ENCODE measurements at places on chromosomes 4 and X. TPM values are rescaled to one million over a fixed set of nuclear protein-coding genes. Genes with fewer than 3 reads are reported as not detected.

DNA sequence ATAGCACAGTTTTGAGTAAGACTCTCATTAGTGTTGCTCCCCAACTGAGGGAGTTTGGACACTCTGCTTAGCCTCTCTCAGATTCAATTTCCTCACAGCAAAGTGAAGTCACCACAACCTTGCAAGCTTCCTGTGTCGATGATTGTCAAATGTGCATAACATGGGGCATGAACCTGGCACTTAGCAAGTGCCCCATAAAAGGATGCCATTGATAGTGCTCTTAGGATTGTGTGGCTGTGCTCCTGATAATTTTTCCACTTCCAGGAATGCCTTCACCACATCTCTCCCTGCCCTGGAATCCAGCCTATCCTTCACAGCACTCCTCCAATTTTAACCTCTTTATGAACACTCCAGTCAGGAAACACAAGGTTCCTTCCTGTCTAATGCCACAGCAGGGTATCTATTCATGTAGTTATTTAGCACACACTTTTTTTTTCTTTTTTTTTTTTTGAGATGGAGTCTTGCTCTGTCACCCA is 309.4 kb downstream of the PPP3CA start:
- peaks cover 9% of the 10 kb centered on the region for H3K36me3 ChIP-seq
- peak overlapping the region; percentile 55 for H3K4me3 ChIP-seq
- H3K4me1 ChIP-seq = peaks cover 39% of the 10 kb centered on the region
- H3K27me3 ChIP-seq = no peaks in the 10 kb centered on the region

- no peak overlapping the region for H3K4me3 ChIP-seq
- no peaks in the 10 kb centered on the region for H3K27me3 ChIP-seq
- peaks cover 2% of the 10 kb centered on the region for H3K4me1 ChIP-seq
- H3K36me3 ChIP-seq = no peaks in the 10 kb centered on the region
- no peak overlapping the region for H3K27ac ChIP-seq
- no peak for DNase-seq
Observed at GRCh38 chr4:47498899-47499298, 13.8 kb downstream of the ATP10D start.

DNA sequence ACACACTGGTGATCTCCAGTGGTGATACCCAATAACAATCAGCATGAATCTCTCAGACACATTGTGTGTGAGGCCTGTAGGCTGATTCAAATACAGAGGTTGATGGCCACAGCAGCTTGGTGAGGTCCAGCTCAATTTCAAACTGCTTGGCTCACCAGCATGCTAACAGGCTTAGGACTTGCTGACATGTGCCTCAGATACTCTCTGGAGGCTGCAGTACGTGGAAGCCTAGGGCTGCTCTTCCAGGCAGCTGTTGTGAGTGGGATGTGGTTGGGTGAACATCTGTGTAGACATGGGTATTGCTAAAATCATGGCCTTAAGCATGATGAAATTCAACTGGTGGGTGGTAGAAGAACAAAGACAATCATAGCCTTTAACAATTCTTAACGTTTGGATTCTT is 4.3 kb downstream of the CXCL9 start:
- H3K4me3 ChIP-seq = no peak overlapping the region
- no peaks in the 10 kb centered on the region for H3K4me1 ChIP-seq
- DNase-seq = no peak

- H3K27me3 ChIP-seq = no peaks in the 10 kb centered on the region
- peaks cover 6% of the 10 kb centered on the region for H3K36me3 ChIP-seq
- H3K27ac ChIP-seq = peak overlapping the region; percentile 97
- DNase-seq = no peak
Observed at GRCh38 chrX:20263474-20263873, 3.2 kb downstream of the RPS6KA3 start.

DNA sequence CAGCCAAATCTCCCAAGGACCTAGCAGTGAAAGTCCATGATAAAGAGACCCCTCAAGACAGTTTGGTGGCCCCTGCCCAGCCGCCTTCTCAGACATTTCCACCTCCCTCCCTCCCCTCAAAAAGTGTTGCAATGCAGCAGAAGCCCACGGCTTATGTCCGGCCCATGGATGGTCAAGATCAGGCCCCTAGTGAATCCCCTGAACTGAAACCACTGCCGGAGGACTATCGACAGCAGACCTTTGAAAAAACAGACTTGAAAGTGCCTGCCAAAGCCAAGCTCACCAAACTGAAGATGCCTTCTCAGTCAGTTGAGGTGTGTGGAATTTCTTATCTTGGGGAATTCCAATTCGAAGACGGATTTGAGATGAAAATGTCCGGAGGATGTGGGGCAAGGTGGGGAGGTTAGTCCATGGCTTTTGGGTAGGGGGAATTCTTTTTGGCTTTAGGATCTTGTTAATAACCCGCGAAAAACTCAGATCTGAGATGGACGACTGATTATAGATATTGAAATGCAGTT is 112.5 kb downstream of the AFF1 start:
- H3K36me3 ChIP-seq = peaks cover 6% of the 10 kb centered on the region
- no peak for DNase-seq
- H3K4me3 ChIP-seq = no peak overlapping the region

DNA sequence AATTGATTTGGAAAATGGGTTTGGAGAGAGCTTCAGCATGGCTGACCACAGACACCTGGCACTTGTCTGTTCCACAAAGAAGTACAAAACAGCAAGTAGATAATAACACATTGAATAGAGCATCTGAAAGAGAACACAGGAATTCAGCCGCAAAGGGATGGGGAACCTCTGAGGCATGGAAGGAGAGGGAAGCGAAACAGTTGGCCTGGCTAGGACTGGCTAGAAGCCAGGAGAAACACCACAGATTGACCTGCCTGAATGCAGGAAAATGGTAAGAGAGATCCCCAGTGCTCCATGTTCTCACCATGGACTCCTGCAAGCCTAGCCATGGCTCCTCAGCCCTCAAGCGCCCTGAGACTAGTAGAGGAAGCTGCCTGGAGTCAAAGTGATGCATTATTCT is 169.7 kb upstream of the SH3RF1 start:
- no peaks in the 10 kb centered on the region for H3K27me3 ChIP-seq
- no peak overlapping the region for H3K4me3 ChIP-seq
- H3K36me3 ChIP-seq = peaks cover 11% of the 10 kb centered on the region
- H3K27ac ChIP-seq = no peak overlapping the region

DNA sequence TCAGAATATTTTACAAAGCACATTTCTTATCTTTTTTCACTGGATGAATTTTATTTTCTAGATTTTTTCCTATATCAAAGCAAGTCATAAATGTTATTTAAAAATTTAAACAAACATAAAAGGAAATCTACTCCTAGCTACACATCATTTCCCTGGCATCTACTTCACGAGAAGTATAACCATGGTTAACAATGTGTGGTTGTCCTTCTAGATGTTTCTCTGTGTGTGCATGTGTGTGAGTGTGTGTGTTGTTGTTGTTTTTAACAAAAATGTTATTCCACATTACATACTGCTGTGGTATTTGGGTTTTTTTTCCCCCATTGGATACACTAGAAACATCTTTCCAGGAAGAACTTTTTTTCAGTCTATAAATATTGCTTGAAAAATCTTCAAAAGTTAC is 103.1 kb downstream of the CHIC2 start:
- no peak for DNase-seq
- H3K4me3 ChIP-seq = no peak overlapping the region
- H3K27ac ChIP-seq = no peak overlapping the region
- no peaks in the 10 kb centered on the region for H3K27me3 ChIP-seq
- H3K4me1 ChIP-seq = no peaks in the 10 kb centered on the region

- no peaks in the 10 kb centered on the region for H3K4me1 ChIP-seq
- peaks cover 58% of the 10 kb centered on the region for H3K27me3 ChIP-seq
- DNase-seq = no peak
- H3K27ac ChIP-seq = no peak overlapping the region
- no peak overlapping the region for H3K4me3 ChIP-seq
- peaks cover 6% of the 10 kb centered on the region for H3K36me3 ChIP-seq
Observed at GRCh38 chr4:145248971-145249370, 68.6 kb upstream of the OTUD4 start.

DNA sequence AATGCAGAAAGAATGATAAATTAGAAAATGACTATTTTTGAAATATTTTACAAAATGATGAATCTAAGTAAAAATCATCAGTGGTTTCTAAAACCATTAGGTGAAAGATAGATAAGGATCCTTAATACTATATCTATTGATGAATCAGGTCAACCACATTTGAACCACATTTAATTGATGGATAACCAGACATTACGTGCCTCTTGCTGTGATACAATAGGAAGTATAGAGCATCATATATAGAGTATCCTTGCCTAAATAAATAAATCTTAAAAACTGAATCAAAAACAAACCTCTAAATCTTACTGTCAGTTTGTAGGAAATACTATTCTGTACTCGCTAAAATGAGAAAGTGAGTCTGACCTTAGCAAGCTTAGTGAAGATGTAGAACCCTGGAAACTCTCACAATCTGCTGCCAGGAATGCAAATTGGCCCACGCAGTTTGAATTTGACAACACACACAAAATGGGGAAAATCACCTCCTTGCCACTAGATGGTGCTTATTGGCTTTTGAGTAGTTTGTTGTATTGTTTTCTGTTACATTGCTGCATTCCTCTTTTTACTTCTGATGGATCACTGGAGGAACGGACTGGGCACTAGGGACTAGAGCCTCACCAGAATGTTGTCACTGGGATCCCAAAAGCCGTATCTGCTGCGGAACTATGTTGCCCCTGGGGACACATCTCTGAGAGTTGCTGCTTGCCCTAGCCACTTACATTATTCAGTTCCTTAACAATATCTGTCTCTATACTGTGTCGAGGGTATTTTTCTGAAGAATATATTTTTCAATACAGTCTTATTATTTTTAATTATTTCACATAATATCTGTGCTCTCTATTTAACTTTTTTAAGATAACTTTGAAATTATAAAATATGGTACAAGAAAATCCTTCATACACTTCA is 25.4 kb upstream of the SLAIN2 start:
- H3K27ac ChIP-seq = no peak overlapping the region
- DNase-seq = no peak
- no peak overlapping the region for H3K4me3 ChIP-seq
- no peaks in the 10 kb centered on the region for H3K36me3 ChIP-seq

- no peak overlapping the region for H3K4me3 ChIP-seq
- H3K36me3 ChIP-seq = peaks cover 2% of the 10 kb centered on the region
- peak overlapping the region; percentile 37 for H3K27ac ChIP-seq
- H3K4me1 ChIP-seq = peaks cover 12% of the 10 kb centered on the region
Observed at GRCh38 chrX:19571711-19572110, 56.4 kb upstream of the MAP3K15 start.

DNA sequence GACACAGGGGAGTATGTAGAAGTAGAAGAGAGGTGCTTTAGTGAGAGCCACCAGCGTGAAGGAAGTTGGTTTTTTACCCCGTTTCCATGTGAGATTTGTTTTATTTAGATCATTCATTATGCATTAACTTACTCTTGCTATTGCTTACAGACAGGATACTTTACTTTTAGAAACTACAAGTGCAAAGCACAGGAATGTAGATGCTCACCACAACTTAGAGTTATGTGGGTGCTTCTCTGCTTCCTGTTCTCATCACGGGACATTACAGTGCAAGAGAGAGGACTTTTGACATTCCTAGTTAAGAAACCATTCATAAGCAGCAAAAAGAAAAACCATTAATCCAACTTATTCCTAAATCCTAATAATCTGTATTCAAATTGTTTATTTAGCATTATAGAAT is 25.6 kb upstream of the SPANXD start:
- H3K4me1 ChIP-seq = no peaks in the 10 kb centered on the region
- H3K4me3 ChIP-seq = no peak overlapping the region
- no peaks in the 10 kb centered on the region for H3K36me3 ChIP-seq
- H3K27me3 ChIP-seq = no peaks in the 10 kb centered on the region

GRCh38 chr4:155543126-155543765 is 123.4 kb upstream of the GUCY1A1 start:
- H3K36me3 ChIP-seq = no peaks in the 10 kb centered on the region
- no peak for DNase-seq
- H3K4me3 ChIP-seq = no peak overlapping the region
- H3K4me1 ChIP-seq = no peaks in the 10 kb centered on the region
- no peaks in the 10 kb centered on the region for H3K27me3 ChIP-seq

GRCh38 chr4:76601791-76602190 is 166.8 kb downstream of the SHROOM3 start:
- H3K4me1 ChIP-seq = no peaks in the 10 kb centered on the region
- H3K27me3 ChIP-seq = peaks cover 35% of the 10 kb centered on the region
- H3K36me3 ChIP-seq = no peaks in the 10 kb centered on the region
- no peak overlapping the region for H3K27ac ChIP-seq
- DNase-seq = no peak

Gene LRP2BP
- 2.1 TPM for total RNA-seq

Gene GUCY1B1
- 0.75 TPM for total RNA-seq

Gene DCAF8L1
- total RNA-seq = not detected

Gene PAGE4
- not detected for total RNA-seq

Gene BEX2
- 24.6 TPM for total RNA-seq
